Natural killer cell treated with Interleukin-12 subunit alpha and Interleukin-12 subunit beta and Interleukin-15 and Interleukin-18, amount 100 ng/mL, for 72 hours (primary cell): ENCODE measurements at places on chromosomes 16 and 17. TPM values are rescaled to one million over a fixed set of nuclear protein-coding genes. Genes with fewer than 3 reads are reported as not detected.
A peak's percentile ranks its signal among the peaks of the same experiment; 100 is the strongest.

ADCY9 gene
- 11.1 TPM for total RNA-seq

- H3K36me3 ChIP-seq = no peaks in the 10 kb centered on the region
- H3K4me1 ChIP-seq = peaks cover 15% of the 10 kb centered on the region
- no peak overlapping the region for H3K4me3 ChIP-seq
- DNase-seq = no peak
Observed at GRCh38 chr17:28178800-28179199, 136.3 kb downstream of the NLK start.

- H3K27me3 ChIP-seq = peaks cover 42% of the 10 kb centered on the region
- no peak overlapping the region for H3K27ac ChIP-seq
- H3K4me3 ChIP-seq = no peak overlapping the region
- no peak for DNase-seq
- H3K4me1 ChIP-seq = no peaks in the 10 kb centered on the region
Observed at GRCh38 chr16:26742040-26742439, 324.7 kb upstream of the C16orf82 start.

DNA sequence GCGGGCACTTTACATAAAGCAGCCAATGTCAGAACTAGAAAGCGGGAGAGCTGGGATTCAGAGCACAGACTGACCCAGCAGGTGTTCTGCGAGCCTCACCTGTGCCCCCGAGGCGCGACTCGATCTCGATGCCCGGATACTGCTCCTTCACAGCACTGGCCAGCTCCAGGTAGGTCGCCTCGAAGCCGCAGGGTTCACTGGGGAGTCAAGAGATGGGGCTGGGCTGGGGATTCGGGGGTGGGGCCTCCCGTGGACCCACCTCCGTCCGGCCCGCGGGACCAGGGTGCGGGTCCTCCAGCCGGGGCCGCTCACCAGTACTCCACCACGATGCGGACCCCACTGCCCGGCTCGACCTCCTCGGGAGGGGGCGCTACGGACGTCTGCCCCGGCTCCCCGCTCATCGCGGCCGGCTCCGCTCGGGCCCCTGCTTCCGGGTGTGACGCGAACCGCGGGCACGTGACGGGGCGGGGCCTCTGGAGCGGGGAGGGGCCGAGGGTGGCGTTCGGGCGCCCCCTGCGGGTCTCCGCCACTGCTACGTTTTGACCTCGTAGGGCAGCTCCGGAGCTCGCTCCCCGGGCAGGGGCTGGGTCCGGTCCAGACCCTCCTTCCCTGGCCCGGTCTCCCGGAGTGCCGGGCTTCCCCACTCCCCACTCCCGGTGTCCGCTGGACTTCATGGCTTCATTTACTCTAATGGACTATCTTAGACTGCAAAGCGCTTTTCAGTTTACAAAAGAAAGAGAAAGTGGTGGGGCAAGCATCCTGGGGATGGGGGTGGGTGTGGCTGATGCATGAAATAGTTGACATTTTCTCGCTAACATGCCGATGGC is at the start of gene MIEN1:
MIEN1 (minus strand) TSS at position 438 of the 827 bp plus-strand sequence; CDS start at position 401, 37 bp downstream.
- H3K27ac ChIP-seq = peak within 1 kb of the TSS; percentile 79
- peak; percentile 95 for DNase-seq
- peaks cover 17% of the 10 kb centered on the region for H3K4me1 ChIP-seq
- H3K27me3 ChIP-seq = no peaks in the 10 kb centered on the region
- no peaks in the 10 kb centered on the region for H3K36me3 ChIP-seq
- peak within 1 kb of the TSS; percentile 93 for H3K4me3 ChIP-seq

DNA sequence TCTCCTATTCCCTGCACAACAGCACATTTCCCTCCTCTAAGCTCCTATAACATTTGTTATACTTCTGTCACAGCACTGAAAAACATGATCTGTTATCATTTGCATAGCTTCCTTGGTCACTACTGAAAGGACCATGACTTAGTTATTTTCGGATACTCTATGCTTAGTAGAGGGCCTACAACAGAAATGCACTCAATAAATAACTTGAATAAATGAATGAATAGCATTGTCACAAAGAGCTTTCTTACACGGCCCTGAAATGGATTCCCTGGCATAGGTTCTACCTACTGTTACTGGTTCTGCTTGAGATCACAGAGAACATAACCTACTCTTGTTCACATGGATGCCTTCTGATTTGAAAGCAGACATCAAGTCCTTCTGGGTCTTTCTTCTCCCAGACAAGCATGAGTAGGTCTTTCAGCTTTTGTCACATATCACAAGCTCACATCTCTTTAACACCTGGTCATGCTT is 41.6 kb downstream of the MYO1D start:
- no peaks in the 10 kb centered on the region for H3K36me3 ChIP-seq
- H3K27me3 ChIP-seq = peaks cover 14% of the 10 kb centered on the region
- H3K4me1 ChIP-seq = no peaks in the 10 kb centered on the region
- no peak overlapping the region for H3K27ac ChIP-seq
- DNase-seq = no peak

CDH13 gene
- total RNA-seq = not detected

MYCBPAP gene
- total RNA-seq = 1.1 TPM
